ENCODE measurements at places on chromosomes 12 and 14.

- DNase-seq: no peak
These were observed 74.3 kb upstream of the PLEKHG7 start for GRCh38 chr12:92628476-92628875.

DNA sequence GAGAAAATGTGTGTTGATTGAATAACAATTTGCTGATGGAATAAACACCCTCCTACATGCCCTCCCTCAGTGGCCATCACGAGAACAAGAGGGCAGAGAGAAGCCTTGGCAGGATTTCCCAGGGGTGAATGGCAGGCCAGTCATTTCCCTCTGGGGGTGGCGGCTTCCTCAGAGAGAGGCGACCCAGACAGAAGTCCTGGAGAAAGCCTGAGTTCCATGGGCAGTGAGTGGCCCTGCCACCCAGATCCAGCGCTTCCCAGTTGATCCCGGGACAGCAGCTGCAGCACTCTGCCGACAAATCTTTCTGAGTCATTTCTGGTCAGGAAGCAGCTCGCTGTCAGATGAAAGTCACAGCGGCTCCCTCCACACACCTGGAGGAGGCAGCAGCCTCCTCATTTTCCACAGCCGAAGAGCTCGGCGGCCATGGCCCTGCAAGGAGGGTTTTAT is 123.0 kb downstream of the SCARB1 start:
- DNase-seq: no peak

DNA sequence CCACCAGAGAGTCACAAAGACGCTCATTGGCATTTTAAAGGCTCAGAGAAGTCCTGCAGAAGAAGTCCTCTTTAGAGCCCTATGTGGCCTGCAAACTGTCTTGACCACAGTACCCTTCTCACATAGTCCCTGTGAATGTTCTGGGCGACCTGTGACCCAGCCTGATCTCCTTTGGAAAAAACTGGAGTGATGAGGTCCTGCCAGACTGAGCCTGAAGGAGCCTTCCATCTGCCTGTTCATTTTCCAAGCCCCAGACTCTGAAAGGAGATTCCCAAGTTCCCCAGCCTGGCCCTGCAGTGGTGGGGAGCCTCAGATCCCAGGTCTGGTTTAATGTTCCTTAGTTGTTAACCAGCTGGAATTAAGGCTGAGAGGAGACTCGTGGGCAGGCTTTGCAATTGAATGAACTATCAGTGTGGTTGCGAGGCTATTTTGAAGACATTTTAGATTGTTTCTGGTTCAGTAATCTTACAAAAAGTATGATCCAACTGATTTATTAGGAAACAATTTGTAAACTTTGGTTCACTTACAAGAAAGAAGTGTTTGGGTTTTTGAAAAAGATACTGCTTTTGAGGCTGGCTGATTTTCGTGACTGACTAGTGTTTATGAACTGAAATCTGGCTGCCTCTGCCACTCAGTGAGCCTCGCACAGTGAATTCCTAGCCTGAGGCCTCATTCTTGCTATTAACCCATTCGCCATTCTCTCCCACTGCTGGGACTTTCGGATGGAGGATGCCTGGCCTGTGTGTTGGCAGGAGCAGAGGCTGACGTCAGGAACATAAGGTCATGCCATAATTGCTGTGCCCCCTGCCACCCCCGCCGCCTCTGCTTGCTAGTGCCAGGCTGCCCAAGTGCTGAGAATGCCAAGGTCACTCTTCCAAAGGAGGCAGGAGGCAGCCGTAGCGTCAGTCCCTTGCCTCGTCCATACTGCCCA is 249.0 kb downstream of the CACNA1C start:
- DNase-seq: no peak

GRCh38 chr12:15982471-15982870 is 71.3 kb downstream of the DERA start:
- no peak for DNase-seq

GRCh38 chr12:14278294-14278953 is 87.1 kb upstream of the ATF7IP start:
- no peak for DNase-seq

GRCh38 chr12:47798382-47798948 is 21.2 kb downstream of the HDAC7 start:
- no peak for DNase-seq

DNA sequence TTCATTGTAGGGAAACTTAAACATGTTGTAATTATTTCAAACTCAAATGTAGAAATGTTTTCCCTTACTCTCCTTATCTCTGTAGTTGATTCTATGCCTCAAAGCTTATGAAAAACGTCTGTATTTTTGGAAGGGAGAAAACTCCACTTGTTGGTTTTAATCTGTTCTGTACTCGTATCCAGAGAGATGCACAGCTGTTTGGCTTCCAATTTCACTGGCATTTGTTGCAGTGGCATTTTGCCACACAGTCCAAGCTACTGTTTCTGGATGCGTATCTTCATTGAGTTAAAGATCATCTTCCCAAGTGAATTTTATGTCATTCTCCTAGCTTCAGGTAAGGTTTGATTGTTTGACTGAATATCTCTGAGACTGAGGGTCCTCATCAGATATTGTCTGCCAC is 481.4 kb downstream of the TRHDE start:
- no peak for DNase-seq

- DNase-seq: no peak
These were observed 9.5 kb downstream of the CATSPERB start for GRCh38 chr14:91722386-91722785.

- no peak for DNase-seq
These were observed 172.7 kb downstream of the SYNE2 start for GRCh38 chr14:64025479-64025878.

DNA sequence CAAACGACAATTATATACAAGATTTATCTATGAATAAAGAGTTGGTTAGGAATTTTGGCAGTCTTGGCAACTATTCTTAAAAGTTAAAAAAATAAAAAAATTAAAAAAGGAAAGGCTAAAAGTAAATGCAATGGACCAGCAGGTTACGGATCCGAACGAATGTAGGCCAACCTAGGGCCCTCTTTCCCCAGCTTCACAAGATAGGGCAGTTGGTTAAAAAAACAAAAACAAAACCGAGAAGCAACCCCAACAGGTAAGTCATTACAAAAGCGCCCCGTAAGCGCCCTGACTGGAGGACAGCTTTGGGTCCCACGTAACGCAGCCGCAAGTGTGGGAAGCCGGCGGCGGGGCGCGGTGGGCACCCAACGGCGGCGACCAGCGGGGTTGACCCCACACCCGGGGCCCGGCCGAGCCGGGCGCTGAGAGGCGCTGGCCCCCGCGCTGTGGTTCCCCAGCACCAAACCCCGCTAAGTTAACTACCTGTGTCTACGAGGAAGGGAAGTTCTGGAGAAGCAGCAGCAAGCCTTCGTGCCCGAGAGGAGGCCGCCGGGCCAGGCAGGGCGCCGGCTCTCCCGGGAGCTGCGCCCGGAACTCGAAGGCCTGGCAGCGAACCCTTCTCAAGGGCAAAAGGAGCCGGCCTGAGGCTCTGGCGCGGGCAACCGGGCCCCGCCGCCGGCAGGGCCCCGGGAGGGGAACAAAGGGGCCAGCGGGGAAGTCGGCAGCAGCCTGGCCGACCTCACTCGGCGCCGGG is 882 bp downstream of the HECTD1 start:
- no peak for DNase-seq

GRCh38 chr14:74627076-74627475 is 15.0 kb upstream of the LTBP2 start:
- DNase-seq: no peak

- no peak for DNase-seq
These were observed 81.6 kb downstream of the LLPH start for GRCh38 chr12:66048835-66049537.

- DNase-seq: no peak
These were observed 94.3 kb downstream of the ADGRD1 start for GRCh38 chr12:131047789-131048610.
